ENCODE measurements at places on chromosomes 5 and 9. TPM values are rescaled to one million over a fixed set of nuclear protein-coding genes. Genes with fewer than 3 reads are reported as not detected.

The PCDHA10 gene
- total RNA-seq: 11.5 TPM

The CNTFR gene
- total RNA-seq: 3.7 TPM

The AFAP1L1 gene
- total RNA-seq: 0.21 TPM

The TBC1D9B gene
- 77.0 TPM for total RNA-seq

The PCDHGB7 gene
- 4.0 TPM for total RNA-seq

The CA9 gene
- total RNA-seq: 0.32 TPM

The AK8 gene
- 0.92 TPM for total RNA-seq

The ZNG1A gene
- total RNA-seq: 50.7 TPM

The SH2D3C gene
- not detected for total RNA-seq

The PHYHD1 gene
- total RNA-seq: 8.0 TPM

The CACNA1B gene
- 0.34 TPM for total RNA-seq

The CCDC171 gene
- 72.5 TPM for total RNA-seq

The PCA3 gene
- not detected for total RNA-seq

The OR13C3 gene
- not detected for total RNA-seq

The SLC27A6 gene
- not detected for total RNA-seq

DNA sequence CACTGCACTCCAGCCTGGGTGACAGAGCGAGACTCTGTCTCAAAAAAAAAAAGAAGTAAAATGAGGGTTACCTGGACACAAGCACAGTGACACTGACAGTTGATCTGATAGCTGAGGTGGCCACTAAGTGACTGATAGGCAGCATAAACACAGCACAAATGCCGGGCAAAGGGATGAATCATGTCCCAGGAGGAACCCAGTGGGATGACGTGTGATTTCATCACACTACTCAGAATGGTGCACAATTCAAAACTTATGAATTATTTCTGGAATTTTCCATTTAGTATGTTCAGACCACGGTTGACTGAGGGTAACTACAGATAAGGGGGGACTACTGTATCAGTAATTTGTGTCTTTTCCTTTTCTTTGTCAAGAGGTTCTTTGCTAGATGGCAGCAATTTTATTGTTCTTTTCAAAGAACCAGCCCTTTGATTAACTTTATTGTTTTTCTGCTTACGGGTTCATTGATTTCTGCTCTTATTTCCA lies 34.3 kb upstream of the RNF130 start:
- no peak for DNase-seq

DNA sequence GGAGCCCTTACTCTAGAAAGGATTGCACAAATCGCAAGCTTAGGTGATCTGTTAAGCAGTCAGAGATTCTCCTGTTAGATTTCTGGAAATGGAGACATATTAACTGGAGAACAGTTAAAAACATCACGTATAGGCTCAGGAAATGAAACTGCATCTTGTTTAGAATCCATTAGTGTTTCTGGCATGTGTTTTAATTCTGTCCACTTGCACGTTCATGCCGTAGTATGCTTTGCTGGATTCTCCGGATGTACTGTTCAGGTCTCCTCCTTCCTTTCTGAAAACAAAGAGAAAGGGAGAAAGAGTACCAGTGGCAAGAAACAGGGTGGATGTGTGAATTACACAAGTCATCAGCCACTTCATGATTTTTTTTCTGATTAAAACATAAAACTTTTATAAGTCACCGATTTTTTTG lies 2.5 kb upstream of the RGMB start:
- DNase-seq: peak; percentile 57

GRCh38 chr5:572398-573019 lies 39.6 kb upstream of the CEP72 start:
- no peak for DNase-seq

GRCh38 chr9:92298036-92298435 lies 4.5 kb upstream of the IARS1 start:
- DNase-seq: no peak

DNA sequence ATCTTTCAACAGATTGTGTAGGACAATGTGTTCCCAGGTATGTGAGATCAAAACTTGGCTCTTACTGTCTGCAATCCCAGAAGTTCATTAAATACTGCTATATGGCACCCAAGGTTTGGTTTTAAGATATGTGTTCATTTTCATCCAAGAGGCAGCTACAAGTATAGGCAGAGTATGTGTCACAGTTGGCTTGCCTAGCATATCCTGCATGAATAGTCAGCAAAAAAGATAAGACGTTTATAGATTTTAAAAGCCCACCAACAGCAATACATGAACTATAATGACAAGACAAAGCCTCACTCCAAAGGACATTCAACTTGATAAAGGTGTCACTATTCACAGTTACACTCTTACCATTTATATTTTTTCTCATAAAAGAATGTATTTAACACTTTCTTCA lies 99.1 kb downstream of the BNC2 start:
- no peak for DNase-seq

GRCh38 chr5:6279607-6280006 lies 98.7 kb downstream of the MED10 start:
- no peak for DNase-seq

GRCh38 chr5:122201365-122201764 lies 72.0 kb downstream of the ZNF474 start:
- no peak for DNase-seq

- no peak for DNase-seq
These were observed 283.3 kb upstream of the ANKRD55 start for GRCh38 chr5:56516441-56516840.

DNA sequence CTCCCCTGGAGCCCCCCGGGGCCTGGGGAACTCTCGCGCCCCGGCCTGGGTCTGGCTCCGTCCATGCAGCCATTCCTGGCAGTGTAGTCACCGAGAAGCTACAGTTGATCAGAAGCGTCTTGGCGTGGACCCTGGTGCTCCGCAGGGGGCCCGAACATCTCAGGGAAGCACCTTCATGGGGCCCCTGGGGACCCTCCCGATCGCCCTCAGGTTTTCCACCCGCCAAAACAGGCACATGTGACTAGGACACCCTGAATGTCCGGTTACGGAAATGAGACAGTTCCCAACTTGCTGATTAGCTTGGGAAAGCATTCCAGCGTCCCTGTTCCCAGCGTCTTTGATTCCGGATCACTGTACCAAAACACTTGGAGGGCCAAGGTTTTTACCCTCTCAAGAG lies 472 bp downstream of the FBXO4 start:
- DNase-seq: peak; percentile 46

GRCh38 chr5:54680998-54681397 lies 163.4 kb downstream of the SNX18 start:
- no peak for DNase-seq

DNA sequence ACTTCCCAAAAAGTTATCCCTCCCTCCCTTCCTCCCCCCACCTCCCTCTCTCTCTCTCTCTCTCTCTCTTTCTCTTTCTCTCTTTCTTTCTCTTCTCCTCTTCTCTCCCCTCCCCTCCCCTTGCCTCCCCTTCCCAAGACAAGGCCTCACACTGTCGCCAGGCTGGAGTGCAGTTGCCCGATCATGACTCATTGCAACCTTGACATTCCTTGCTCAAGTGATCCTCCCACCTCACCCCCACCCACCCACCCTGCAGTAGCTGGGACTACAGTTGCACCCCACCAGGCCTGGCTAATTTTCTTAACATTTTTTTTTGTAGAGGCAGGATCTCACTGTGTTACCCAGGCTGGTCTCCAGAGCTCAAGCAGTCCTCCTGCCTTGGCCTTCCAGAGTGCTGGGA lies 32.8 kb downstream of the VPS13A start:
- no peak for DNase-seq

- DNase-seq: no peak
These were observed 257.9 kb upstream of the ANKRD55 start for GRCh38 chr5:56490971-56491468.

DNA sequence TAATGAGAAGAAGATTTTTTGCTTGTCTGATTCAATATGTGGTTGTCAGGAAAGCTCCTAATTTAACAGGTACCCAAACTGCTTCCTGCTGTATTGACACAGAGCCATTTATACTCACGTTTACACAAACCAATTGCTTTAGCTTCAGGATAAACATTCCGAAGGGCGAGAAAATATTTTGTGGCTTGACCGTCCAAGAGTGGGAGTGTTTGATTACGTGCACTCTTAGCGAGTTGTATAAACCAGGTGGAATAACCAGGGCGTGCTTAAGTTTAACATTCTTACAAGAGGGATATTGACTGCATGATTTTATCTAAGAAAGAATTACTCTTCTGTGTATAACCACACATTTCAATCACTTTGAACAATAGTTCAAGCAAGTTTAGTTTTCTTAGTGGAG lies 278.7 kb upstream of the TYRP1 start:
- no peak for DNase-seq

GRCh38 chr9:83290692-83291091 lies 227.8 kb upstream of the RASEF start:
- no peak for DNase-seq

DNA sequence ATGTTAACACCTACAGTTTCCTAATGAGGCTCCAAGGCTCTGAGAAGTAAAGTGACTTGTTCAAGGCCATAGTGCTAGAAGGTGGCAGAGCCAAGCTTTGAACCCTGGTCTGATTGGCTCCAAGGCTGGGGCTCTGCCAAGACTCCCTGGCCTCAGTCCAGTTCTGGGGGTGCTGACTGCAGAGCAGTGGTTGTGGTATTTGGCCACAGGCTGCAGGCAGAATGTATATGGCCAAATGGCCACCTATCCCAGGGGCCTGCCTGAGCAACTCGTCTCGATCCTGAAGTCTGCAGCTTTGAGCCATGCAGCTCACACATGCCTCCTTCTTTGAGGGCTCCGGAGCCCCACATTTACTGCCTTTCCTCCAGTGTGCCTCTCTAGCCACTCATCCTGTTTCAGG lies 9.7 kb upstream of the NEK6 start:
- DNase-seq: no peak

- DNase-seq: no peak
These were observed 9.9 kb downstream of the C9orf40 start for GRCh38 chr9:74942801-74943200.
